WTC11 (cell line): ENCODE measurements at places on chromosomes 1 and 21. TPM values are rescaled to one million over a fixed set of nuclear protein-coding genes. Genes with fewer than 3 reads are reported as not detected.

GRCh38 chr1:109113590-109114341, at the start of gene ELAPOR1:
Gene ELAPOR1 (plus strand): TSS chr1:109114115. CDS start chr1:109114184, 69 bp downstream.
- peak within 1 kb of the TSS; percentile 79 for H3K4me3 ChIP-seq
- H3K36me3 ChIP-seq, result no peaks in the 10 kb centered on the region
- H3K27ac ChIP-seq, result no peak within 1 kb of the TSS
- DNase-seq, result peak; percentile 63

GRCh38 chr1:29081201-29081600, 42.5 kb downstream of the TMEM200B start:
- no peaks in the 10 kb centered on the region for H3K27me3 ChIP-seq
- DNase-seq, result no peak
- H3K36me3 ChIP-seq, result no peaks in the 10 kb centered on the region
- H3K4me3 ChIP-seq, result no peak overlapping the region

DNA sequence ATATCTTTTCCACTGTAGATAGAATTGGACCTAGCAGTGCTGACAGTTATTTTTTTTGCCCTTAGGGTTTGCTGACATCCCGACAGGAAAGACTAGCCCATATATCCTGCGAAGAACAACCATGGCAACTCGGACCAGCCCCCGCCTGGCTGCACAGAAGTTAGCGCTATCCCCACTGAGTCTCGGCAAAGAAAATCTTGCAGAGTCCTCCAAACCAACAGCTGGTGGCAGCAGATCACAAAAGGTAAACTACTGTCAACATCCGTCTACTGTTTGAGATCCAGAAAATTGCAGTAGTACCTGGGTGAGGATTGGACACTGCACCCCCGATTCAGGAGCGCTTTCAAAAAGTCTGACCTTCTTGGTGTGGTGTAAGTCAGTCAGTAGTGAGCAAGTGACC, 55.8 kb downstream of the CENPF start:
- DNase-seq, result peak; percentile 14
- H3K4me3 ChIP-seq, result no peak overlapping the region
- peaks cover 88% of the 10 kb centered on the region for H3K36me3 ChIP-seq
- no peaks in the 10 kb centered on the region for H3K4me1 ChIP-seq
- no peak overlapping the region for H3K27ac ChIP-seq

DNA sequence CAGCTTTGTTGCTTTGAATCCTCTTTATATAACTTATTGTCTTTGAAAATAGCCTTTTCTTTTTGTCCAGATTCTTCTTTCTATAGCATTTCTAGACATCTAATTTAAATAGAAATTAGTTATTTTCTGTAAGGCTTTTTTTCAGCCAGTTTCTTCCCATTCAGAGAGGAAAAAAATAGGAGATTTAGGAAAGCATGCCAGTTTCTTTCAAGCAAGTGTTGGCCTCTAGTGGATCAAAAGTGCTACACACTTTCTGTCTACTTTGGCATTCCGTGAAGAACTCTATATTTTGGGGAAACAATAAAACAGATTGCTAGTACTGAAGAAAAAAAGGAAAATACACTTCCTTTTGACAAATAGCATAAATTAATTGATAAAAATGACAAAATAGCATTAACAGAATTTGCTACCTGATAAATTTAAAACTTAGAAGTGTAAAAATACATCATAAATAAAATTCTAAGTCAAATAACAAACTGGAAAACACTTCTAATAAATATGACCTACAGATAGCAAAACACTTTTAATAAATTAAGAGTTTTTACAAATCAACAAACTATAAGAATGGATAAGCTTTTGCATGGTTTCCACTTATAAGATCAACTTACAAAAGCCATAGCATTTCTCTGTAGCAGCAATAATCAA, 13.1 kb upstream of the EXO1 start:
- no peaks in the 10 kb centered on the region; the same call in 1 of the 2 replicates for H3K27me3 ChIP-seq
- no peak for DNase-seq
- H3K4me1 ChIP-seq, result no peaks in the 10 kb centered on the region
- H3K4me3 ChIP-seq, result no peak overlapping the region

DNA sequence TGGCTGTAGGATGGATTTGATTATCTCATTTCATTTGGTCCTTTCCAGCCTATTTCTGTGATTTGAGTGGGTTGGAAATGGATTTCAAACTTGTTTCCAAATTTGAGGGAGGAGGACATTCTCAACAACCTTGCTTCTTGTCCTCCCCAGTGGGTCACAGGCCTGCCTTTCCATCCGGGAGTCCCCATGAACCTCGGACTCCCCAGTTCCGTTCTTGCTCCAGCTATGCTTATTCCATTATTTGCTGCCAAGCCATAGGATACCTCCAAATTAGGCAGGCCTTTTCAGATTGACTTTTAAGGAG, 97.8 kb downstream of the DUSP10 start:
- DNase-seq, result no peak
- H3K27ac ChIP-seq, result no peak overlapping the region
- H3K27me3 ChIP-seq, result no peaks in the 10 kb centered on the region
- no peaks in the 10 kb centered on the region for H3K36me3 ChIP-seq
- no peak overlapping the region for H3K4me3 ChIP-seq
- H3K4me1 ChIP-seq, result peaks cover 16% of the 10 kb centered on the region

- no peaks in the 10 kb centered on the region for H3K4me1 ChIP-seq
- H3K27ac ChIP-seq, result no peak overlapping the region
- no peak for DNase-seq
- H3K27me3 ChIP-seq, result no peaks in the 10 kb centered on the region
- H3K4me3 ChIP-seq, result no peak overlapping the region
Measured at GRCh38 chr1:113517983-113518382, 127.7 kb downstream of the MAGI3 start.

DNA sequence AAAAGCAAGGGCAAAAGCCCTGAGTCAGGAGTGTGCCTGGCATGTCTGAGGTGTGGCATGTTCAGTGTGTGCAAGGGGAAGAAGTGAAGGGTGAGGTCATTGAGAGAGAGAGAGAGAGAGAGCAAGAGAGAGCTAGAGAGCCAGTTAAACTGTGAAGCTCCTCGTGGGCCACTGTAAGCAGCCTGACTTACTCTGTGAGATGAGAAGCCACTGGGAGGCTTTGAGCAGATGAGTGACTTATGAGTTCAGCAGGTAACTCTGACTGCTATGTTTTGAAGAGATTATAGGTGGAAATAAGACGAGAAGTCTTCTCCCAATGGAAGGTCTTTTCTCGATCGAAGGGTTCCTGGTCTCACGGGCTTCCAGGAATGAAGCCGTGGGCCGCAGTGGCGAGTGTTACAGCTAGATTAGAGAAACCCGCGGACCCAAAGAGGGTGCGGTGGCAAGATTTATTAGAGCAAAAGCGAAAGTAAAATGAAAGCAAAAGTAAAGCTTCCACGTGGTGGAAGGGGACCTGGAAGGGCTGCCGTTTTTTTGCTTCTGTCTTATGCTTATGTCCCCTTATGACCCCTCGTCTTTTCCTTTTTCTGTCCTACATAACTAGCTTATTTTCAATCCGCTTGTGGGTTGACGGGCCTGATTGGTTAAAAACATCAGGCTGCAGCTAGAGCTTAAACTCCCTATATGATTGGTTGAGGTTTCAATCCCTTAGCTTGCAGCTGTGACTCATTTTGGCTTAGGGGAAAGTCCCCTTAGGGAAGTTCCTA, 323.1 kb upstream of the FAM78B start:
- no peak overlapping the region for H3K27ac ChIP-seq
- no peak overlapping the region for H3K4me3 ChIP-seq
- 0 out of 2 replicates have a peak, but pooled peaks cover 3% of the 10 kb centered on the region for H3K36me3 ChIP-seq
- no peaks in the 10 kb centered on the region for H3K4me1 ChIP-seq
- H3K27me3 ChIP-seq, result no peaks in the 10 kb centered on the region
- DNase-seq, result no peak

DNA sequence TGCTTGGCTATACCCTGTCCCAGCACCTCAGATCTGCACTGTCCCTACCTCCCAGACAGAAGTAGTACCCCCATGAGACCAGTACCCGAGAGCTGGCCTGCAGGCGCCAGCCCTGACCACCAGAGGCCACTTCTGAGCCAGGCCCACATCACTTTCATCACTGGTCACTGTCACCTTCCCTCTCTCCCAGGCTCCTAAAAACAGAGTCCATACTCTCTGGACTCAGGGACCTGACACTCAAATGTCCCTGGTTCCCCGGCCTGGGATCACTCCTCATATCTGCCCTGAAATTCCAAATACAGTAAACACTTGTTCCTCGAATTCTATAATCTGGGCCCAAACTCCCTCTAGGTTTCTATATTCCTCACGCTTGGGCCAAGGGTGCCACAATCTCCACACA, 18.7 kb downstream of the TMEM53 start:
- H3K36me3 ChIP-seq, result peaks cover 6% of the 10 kb centered on the region

DNA sequence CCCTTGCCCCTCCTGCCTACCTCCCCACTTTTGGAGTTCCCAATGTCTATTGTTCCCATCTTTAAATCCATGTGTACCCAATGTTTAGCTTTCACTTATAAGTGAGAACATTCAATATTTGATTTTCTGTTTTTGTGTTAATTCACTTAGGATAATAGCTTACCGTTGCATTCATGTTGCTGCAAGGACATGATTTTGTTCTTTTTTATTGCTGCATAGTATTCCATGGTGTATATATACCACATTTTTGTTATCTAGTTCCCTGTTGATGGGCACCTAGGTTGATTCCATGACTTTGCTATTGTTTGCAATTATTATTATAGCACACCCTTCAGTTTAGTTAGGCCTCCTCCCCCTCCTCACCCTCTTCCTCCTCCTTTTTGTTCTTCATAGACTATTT, 33.5 kb upstream of the ADAR start:
- H3K27ac ChIP-seq, result no peak overlapping the region
- no peaks in the 10 kb centered on the region for H3K4me1 ChIP-seq
- H3K27me3 ChIP-seq, result 0 out of 2 replicates have a peak, but pooled peaks cover under 1% of the 10 kb centered on the region
- no peak overlapping the region for H3K4me3 ChIP-seq
- DNase-seq, result no peak
- no peaks in the 10 kb centered on the region; the same call in 1 of the 2 replicates for H3K36me3 ChIP-seq

- peak overlapping the region; percentile 55 for H3K4me3 ChIP-seq
- no peaks in the 10 kb centered on the region for H3K27me3 ChIP-seq
- DNase-seq, result peak; percentile 75
- peaks cover 36% of the 10 kb centered on the region for H3K4me1 ChIP-seq
Measured at GRCh38 chr21:33948096-33948950, 32.7 kb upstream of the ATP5PO start.

- H3K27ac ChIP-seq, result peak overlapping the region; percentile 45
- no peak overlapping the region for H3K4me3 ChIP-seq
- H3K36me3 ChIP-seq, result no peaks in the 10 kb centered on the region; the same call in 1 of the 2 replicates
- H3K27me3 ChIP-seq, result no peaks in the 10 kb centered on the region
- no peak for DNase-seq
Measured at GRCh38 chr21:26097475-26097874, 73.1 kb downstream of the APP start.

GRCh38 chr1:216616425-216616824, 106.8 kb downstream of the ESRRG start:
- no peaks in the 10 kb centered on the region for H3K36me3 ChIP-seq
- no peaks in the 10 kb centered on the region for H3K27me3 ChIP-seq
- no peak overlapping the region; the same call in 1 of the 2 replicates for H3K27ac ChIP-seq

DNA sequence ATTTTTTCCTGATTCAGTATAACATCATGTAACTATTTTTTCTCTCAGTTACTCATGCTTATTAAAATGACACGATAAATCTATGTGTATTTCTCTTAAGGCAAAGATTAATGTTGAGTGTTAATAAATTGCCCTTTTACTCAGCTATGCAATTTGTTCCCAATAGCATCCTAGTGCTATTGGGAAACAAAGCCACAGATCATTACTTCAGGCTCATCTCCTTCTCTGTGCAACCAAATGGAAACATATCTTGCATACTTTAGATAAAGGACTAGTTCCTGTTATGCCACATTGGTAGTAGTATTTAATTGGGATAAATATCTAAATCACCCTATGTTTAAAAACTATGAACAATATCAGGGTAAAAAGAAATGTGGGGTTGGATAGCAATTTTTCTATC, 106.2 kb downstream of the PLPPR4 start:
- H3K27me3 ChIP-seq, result no peaks in the 10 kb centered on the region
- H3K27ac ChIP-seq, result no peak overlapping the region
- no peak for DNase-seq
- no peaks in the 10 kb centered on the region for H3K36me3 ChIP-seq

GRCh38 chr1:246179401-246179800, 327.7 kb downstream of the SMYD3 start:
- no peaks in the 10 kb centered on the region for H3K36me3 ChIP-seq
- peaks cover 8% of the 10 kb centered on the region for H3K4me1 ChIP-seq
- no peak overlapping the region for H3K4me3 ChIP-seq
- H3K27ac ChIP-seq, result no peak overlapping the region

GRCh38 chr1:202315576-202316168, 26.1 kb downstream of the UBE2T start:
- peaks cover 15% of the 10 kb centered on the region for H3K4me1 ChIP-seq
- H3K36me3 ChIP-seq, result no peaks in the 10 kb centered on the region
- no peak overlapping the region for H3K27ac ChIP-seq
- H3K27me3 ChIP-seq, result no peaks in the 10 kb centered on the region
- DNase-seq, result peak; percentile 90
- H3K4me3 ChIP-seq, result no peak overlapping the region

DNA sequence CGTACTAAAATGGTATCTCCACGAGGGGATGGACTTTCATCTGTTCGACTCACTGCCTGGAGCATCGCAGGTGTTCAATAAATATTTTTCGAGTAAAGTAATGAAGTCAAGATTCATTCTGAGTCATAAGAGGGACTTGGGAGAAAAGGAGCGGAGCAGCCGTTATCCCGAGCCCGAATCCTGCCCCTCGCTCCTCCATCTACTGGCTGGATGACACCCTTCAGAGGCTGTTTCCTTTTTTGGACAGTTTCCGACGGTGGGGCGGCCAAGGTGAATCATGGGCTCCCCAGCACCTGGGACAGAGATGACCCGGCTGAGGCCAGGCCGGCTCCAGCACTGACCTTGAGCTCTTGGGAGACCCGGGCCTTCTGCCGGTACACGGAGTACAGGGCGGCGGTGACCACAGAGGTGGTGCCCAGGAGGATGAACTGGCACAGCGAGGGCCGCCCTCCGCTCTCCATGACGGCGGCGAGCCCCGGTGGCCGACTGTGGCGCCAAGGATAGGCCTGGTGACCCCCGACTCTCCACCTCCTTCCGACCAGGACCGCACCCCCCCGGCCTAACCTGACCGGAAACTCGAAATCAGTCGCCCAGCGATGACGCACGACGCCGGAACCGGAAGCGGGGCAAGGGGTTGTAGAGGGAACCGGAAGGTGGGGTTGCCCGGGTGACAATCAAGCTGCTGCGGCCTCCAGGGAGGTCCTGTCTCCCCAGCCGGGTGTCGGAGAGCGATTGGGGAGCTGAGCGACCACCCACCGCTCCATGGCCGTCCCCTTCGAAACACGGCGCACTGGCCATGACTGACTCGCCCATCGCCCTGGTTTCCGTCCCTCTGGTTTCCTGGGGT, at the start of gene MUL1:
Gene MUL1, minus strand, starts transcription at position 588 of the 847 bp plus-strand sequence. Its CDS starts 127 bp downstream, at position 461.
- peaks cover 4% of the 10 kb centered on the region; the same call in 1 of the 2 replicates for H3K4me1 ChIP-seq
- H3K27ac ChIP-seq, result peak within 1 kb of the TSS; percentile 92
- peak within 1 kb of the TSS; percentile 92 for H3K4me3 ChIP-seq
- H3K36me3 ChIP-seq, result no peaks in the 10 kb centered on the region; the same call in 1 of the 2 replicates
- peaks cover 32% of the 10 kb centered on the region for H3K27me3 ChIP-seq
- DNase-seq, result peak; percentile 96

GRCh38 chr1:5485968-5486696, 506.1 kb downstream of the NPHP4 start:
- H3K27ac ChIP-seq, result no peak overlapping the region
- H3K27me3 ChIP-seq, result peaks cover 15% of the 10 kb centered on the region
- DNase-seq, result no peak
- peaks cover 55% of the 10 kb centered on the region for H3K36me3 ChIP-seq
- H3K4me3 ChIP-seq, result no peak overlapping the region

LHX4 gene
- 7.7 to 19.2 TPM (median 9.2 TPM) in 3 replicates for total RNA-seq

DMRTA2 gene
- total RNA-seq, result not detected in 3 replicates

BRWD1 gene
- total RNA-seq, result 48.8 to 53.3 TPM (median 52.5 TPM) in 3 replicates

ARMH1 gene
- 0.74 to 1.6 TPM (median 0.78 TPM) in 3 replicates for total RNA-seq

VASH2 gene
- 251 to 303 TPM (median 254 TPM) in 3 replicates for total RNA-seq

OR2T2 gene
- total RNA-seq, result not detected in 3 replicates

SMIM1 gene
- 10.2 to 11.1 TPM (median 10.3 TPM) in 3 replicates for total RNA-seq

PDPN gene
- total RNA-seq, result 128 to 158 TPM (median 135 TPM) in 3 replicates

FAM72B gene
- total RNA-seq, result 22.0 to 24.0 TPM (median 23.3 TPM) in 3 replicates
